Endothelial cell of umbilical vein (primary cell): ENCODE measurements at places on chromosomes 12 and 14. TPM values are rescaled to one million over a fixed set of nuclear protein-coding genes. Genes with fewer than 3 reads are reported as not detected.

DNA sequence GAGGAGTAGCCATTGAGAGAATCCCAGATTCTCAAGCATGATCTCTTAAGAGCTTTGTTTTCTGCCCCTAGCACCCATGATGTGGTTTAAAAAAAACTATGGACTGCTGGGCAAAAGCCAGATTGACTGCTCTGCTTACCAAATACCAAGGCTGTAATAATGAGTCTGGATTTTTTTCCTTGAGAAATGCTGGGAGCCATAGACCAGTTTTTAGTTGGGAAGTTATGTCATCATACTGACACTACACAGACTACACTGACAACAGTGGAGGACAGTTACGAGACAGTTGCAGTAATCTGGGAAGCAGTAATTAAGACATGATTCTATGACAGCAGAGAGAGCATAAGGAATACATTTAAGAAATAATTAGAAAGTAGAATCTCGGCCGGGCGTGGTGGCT is 35.8 kb downstream of the SPATA7 start:
- no peaks in the 10 kb centered on the region for H3K4me1 ChIP-seq
- H3K27ac ChIP-seq, result no peak overlapping the region
- no peak overlapping the region for H3K4me3 ChIP-seq
- DNase-seq, result no peak
- no peaks in the 10 kb centered on the region for H3K27me3 ChIP-seq

DNA sequence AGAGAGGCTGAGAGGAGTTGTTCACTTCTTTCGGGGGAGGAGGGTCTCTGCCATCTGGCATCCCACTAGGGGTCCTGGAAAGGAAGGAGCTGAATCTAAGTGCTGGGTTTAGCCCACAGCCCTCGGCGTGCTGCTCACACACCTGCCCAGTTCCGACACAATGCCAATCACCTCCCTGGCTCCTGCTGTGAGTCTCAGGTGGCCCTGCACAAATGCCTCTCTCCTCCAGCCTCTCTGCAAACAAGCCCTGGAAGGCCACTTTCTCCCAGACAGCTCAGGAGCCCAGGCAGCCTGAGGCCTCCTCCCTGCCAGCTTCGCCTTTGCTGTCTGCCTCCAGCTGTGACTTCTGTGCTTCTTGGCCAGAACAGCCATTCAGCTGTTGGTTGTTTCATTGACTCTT is 51.2 kb downstream of the SMIM41 start:
- H3K4me3 ChIP-seq, result no peak overlapping the region
- no peak overlapping the region for H3K27ac ChIP-seq
- H3K27me3 ChIP-seq, result no peaks in the 10 kb centered on the region
- peaks cover 29% of the 10 kb centered on the region for H3K4me1 ChIP-seq
- no peaks in the 10 kb centered on the region for H3K36me3 ChIP-seq

- H3K27ac ChIP-seq, result no peak overlapping the region
- H3K27me3 ChIP-seq, result no peaks in the 10 kb centered on the region
- peaks cover 6% of the 10 kb centered on the region for H3K4me1 ChIP-seq
- H3K4me3 ChIP-seq, result no peak overlapping the region
Observed at GRCh38 chr12:20701106-20701505, 6.0 kb downstream of the SLCO1C1 start.

DNA sequence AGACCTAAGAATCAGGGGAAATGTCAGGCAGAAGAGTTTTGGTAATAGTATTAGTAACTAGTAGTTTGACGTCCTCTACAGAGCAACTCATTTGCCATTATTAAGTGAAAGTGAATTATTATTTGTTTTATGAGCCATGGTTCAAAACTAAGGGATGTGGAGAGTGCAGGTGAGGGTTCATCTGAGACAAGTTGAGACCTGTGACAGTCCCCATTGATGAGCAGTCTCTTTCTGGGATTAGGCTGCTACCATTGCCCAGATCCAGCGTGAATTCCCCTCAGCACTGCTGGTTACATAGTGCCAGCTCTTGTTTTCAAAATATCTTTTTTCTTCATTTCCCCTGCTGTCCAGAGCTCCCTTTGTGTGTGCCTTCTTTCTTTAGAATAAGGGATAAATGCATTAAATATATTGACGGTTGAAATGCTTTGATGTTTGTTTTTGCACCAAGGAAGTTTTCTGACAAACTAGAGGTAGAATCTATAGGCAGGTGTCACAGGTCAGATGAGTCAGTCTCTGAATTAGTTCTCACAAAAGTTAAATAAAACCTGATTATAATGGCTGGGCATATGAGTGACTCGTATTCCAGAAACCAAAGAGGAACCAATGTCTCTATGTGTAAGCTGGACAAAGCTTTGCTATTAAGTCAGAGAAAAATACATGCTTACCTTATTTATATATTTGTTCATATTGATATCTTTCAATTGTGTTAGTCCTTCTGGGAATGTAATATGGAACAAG is 381.4 kb downstream of the TMEM117 start:
- H3K36me3 ChIP-seq, result no peaks in the 10 kb centered on the region
- H3K4me3 ChIP-seq, result no peak overlapping the region
- H3K27me3 ChIP-seq, result no peaks in the 10 kb centered on the region
- H3K4me1 ChIP-seq, result no peaks in the 10 kb centered on the region
- DNase-seq, result no peak

GRCh38 chr12:92244036-92244435 is 98.4 kb upstream of the BTG1 start:
- H3K4me3 ChIP-seq, result no peak overlapping the region
- H3K4me1 ChIP-seq, result no peaks in the 10 kb centered on the region
- no peak overlapping the region for H3K27ac ChIP-seq
- peak; percentile 74 for DNase-seq
- no peaks in the 10 kb centered on the region for H3K36me3 ChIP-seq

GRCh38 chr12:21780786-21781185 is 6.3 kb upstream of the KCNJ8 start:
- no peak overlapping the region for H3K27ac ChIP-seq
- H3K4me1 ChIP-seq, result no peaks in the 10 kb centered on the region
- H3K36me3 ChIP-seq, result no peaks in the 10 kb centered on the region

GRCh38 chr14:79629411-79630287 is 581.7 kb downstream of the DIO2 start:
- no peak overlapping the region for H3K4me3 ChIP-seq
- H3K36me3 ChIP-seq, result no peaks in the 10 kb centered on the region
- no peaks in the 10 kb centered on the region for H3K27me3 ChIP-seq
- no peaks in the 10 kb centered on the region for H3K4me1 ChIP-seq
- DNase-seq, result no peak

The FSCB gene
- not detected in 2 replicates for total RNA-seq

GRCh38 chr12:53989227-53990113 is 4.5 kb downstream of the HOXC10 start:
- no peaks in the 10 kb centered on the region for H3K36me3 ChIP-seq
- peaks cover 90% of the 10 kb centered on the region for H3K27me3 ChIP-seq
- peak; percentile 16 for DNase-seq
- no peak overlapping the region for H3K27ac ChIP-seq
- H3K4me3 ChIP-seq, result no peak overlapping the region

GRCh38 chr12:107775093-107775721 is 703 bp downstream of the ASCL4 start:
- H3K4me1 ChIP-seq, result no peaks in the 10 kb centered on the region
- peaks cover 14% of the 10 kb centered on the region for H3K27me3 ChIP-seq
- no peak overlapping the region for H3K27ac ChIP-seq
- H3K36me3 ChIP-seq, result no peaks in the 10 kb centered on the region
- DNase-seq, result no peak

The RNASE1 gene
- total RNA-seq, result 182 and 216 TPM in 2 replicates

DNA sequence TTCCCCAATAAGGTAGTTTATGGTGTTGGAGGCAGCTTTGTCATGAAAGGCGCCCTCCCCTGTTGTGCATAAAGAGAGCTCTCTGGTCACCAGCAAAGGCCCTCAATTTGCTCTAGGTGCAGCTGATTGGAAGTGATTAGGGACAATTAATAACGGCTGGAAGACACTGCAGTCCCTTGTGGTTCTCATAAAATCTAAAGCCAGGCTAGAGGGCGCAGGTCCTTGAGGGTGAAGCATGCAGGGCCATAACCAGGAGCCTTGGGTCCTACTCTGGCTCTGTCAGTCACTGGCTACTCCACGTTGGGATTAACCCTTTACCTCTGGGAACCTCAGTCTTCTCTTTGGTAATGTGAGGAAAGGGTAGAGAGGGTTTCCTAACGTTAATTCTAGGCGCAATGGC is 1.9 kb downstream of the DAAM1 start:
- H3K4me1 ChIP-seq, result peaks cover 13% of the 10 kb centered on the region
- no peak overlapping the region for H3K27ac ChIP-seq
- DNase-seq, result no peak
- H3K36me3 ChIP-seq, result no peaks in the 10 kb centered on the region
- H3K27me3 ChIP-seq, result peaks cover 11% of the 10 kb centered on the region

GRCh38 chr12:21369141-21369980 is 3.3 kb upstream of the IAPP start:
- no peaks in the 10 kb centered on the region for H3K27me3 ChIP-seq
- peak; percentile 39 for DNase-seq
- no peak overlapping the region for H3K4me3 ChIP-seq
- peaks cover 9% of the 10 kb centered on the region for H3K4me1 ChIP-seq
- H3K36me3 ChIP-seq, result no peaks in the 10 kb centered on the region
- H3K27ac ChIP-seq, result no peak overlapping the region

GRCh38 chr12:20259786-20260185 is 108.6 kb upstream of the PDE3A start:
- no peak overlapping the region for H3K4me3 ChIP-seq
- no peak for DNase-seq
- H3K27me3 ChIP-seq, result no peaks in the 10 kb centered on the region
- no peaks in the 10 kb centered on the region for H3K36me3 ChIP-seq
- no peak overlapping the region for H3K27ac ChIP-seq

The FZD10 gene
- not detected in 2 replicates for total RNA-seq

The HOXC6 gene
- total RNA-seq, result 0.51 and 0.58 TPM in 2 replicates

GRCh38 chr12:44184499-44185206 is 348.8 kb downstream of the TMEM117 start:
- no peak overlapping the region for H3K27ac ChIP-seq
- no peak overlapping the region for H3K4me3 ChIP-seq
- no peaks in the 10 kb centered on the region for H3K27me3 ChIP-seq
- DNase-seq, result no peak

DNA sequence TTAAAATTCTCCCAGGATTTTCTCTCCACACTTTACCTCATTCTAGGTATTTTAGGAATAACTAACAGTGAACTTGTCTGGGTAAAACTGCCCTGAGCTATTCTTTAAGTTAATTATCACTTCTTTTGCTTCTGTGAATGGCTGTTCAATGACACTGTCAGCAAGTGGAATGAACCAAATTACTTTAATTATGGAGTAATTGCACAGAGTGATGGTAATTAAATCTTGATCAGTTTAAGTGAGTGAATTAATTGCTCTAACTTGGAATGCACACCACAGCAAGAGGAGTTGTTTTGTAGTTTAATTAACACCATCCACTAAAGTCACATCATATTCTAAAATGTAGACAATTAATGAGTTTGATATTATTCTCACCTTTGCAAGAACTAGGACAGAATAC is 36.2 kb upstream of the TMEM260 start:
- H3K4me3 ChIP-seq, result no peak overlapping the region
- H3K4me1 ChIP-seq, result no peaks in the 10 kb centered on the region
- H3K27ac ChIP-seq, result no peak overlapping the region
- peaks cover 2% of the 10 kb centered on the region for H3K27me3 ChIP-seq

The GALNT8 gene
- 0.09 TPM in 1 of 2 replicates, not detected in the other for total RNA-seq

DNA sequence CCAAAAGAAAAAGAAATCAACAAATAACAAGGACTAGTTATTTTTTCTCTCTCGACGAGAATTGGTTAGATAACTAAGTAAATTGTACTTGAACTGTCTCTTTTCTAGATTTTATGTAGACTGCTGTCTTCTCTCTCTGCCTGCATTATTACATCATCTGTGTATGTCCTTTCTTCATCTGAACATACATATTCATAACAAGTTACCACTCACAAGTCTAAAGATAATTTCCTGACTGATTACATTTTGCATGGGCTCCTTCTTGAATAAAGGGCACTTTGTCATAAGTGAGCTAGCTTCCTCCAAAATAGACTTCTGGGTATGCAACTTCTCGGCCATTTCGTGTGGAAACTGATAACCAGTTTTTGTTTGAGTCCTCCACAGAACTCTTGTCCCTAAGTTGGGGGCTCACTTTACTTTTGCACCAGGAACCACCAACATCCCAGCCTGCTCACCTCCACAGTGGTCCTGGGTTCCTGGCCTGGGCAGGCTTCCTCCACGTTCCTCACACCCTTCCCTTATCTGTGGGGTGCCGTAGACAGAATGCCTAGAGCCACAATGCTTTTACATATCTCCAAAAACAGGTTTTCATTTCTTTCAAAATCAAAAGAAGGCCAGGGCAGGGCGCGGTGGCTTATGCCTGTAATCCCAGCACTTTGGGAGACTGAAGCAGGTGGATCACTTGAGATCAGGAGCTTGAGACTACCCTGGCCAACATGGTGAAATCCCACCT is 6.2 kb upstream of the DDX47 start:
- H3K4me3 ChIP-seq, result no peak overlapping the region
- peaks cover 48% of the 10 kb centered on the region for H3K4me1 ChIP-seq
- H3K27me3 ChIP-seq, result no peaks in the 10 kb centered on the region
- H3K27ac ChIP-seq, result peak overlapping the region; percentile 100
- no peaks in the 10 kb centered on the region for H3K36me3 ChIP-seq
- DNase-seq, result peak; percentile 24

The PMCH gene
- 1.1 and 1.8 TPM in 2 replicates for total RNA-seq

DNA sequence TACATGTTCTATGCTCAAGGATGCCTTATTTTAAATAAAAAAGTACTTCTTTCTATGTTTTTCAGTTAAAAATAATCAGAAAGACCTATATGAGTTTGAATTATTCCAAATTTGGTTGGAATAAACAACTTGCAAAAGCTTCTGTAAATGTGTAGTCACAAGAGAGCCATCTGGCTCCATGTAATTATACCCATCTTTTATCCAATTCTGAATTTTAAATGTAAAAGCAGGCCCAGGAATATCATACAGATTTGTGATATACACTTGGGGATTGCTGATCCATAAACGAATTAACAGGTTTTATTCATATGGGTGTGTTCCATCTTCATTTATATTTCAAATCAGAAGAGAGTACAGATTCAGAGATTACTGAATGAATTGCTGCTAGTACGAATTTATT is 329.2 kb upstream of the LRFN5 start:
- H3K4me1 ChIP-seq, result no peaks in the 10 kb centered on the region
- no peaks in the 10 kb centered on the region for H3K27me3 ChIP-seq
- no peak overlapping the region for H3K27ac ChIP-seq
- no peak overlapping the region for H3K4me3 ChIP-seq

The ACVR1B gene
- total RNA-seq, result 25.4 and 33.7 TPM in 2 replicates

DNA sequence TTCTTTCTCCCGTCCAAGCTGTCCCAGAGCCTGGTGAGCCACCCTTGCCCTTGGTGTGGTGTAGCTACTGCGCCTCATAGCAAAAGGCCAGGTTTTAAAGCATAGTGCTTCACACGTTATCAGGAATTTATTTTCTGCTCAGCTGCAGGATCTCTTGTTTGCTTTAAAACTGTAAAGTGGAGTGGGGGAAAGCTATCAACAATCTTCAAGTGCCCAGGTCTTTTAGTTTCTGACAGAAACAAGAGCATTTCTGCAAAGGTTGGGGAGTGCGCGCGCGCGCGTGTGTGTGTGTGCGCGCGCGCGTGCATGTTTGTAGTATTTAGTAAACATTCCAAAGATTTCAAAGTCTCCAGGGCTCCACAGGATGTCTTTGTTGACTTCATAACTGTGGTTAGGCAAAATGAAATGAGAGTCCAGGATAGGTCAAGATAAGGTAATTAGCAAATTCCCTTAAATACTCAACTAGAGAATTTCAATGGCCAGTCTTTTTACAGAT is 45.5 kb downstream of the EML1 start:
- no peak overlapping the region for H3K27ac ChIP-seq
- DNase-seq, result no peak
- H3K27me3 ChIP-seq, result no peaks in the 10 kb centered on the region
- H3K4me1 ChIP-seq, result no peaks in the 10 kb centered on the region
- H3K4me3 ChIP-seq, result no peak overlapping the region

The GLT1D1 gene
- total RNA-seq, result not detected in 2 replicates

GRCh38 chr12:110858848-110859247 is 12.1 kb downstream of the CCDC63 start:
- no peak overlapping the region for H3K27ac ChIP-seq
- H3K4me3 ChIP-seq, result no peak overlapping the region
- no peaks in the 10 kb centered on the region for H3K27me3 ChIP-seq
- no peaks in the 10 kb centered on the region for H3K36me3 ChIP-seq
- no peaks in the 10 kb centered on the region for H3K4me1 ChIP-seq
- no peak for DNase-seq

The DTX3 gene
- 25.9 and 34.5 TPM in 2 replicates for total RNA-seq
